Kidney capillary endothelial cell (primary cell): ENCODE measurements at places on chromosomes 2 and 18.
A peak's percentile ranks its signal among the peaks of the same experiment; 100 is the strongest.

DNA sequence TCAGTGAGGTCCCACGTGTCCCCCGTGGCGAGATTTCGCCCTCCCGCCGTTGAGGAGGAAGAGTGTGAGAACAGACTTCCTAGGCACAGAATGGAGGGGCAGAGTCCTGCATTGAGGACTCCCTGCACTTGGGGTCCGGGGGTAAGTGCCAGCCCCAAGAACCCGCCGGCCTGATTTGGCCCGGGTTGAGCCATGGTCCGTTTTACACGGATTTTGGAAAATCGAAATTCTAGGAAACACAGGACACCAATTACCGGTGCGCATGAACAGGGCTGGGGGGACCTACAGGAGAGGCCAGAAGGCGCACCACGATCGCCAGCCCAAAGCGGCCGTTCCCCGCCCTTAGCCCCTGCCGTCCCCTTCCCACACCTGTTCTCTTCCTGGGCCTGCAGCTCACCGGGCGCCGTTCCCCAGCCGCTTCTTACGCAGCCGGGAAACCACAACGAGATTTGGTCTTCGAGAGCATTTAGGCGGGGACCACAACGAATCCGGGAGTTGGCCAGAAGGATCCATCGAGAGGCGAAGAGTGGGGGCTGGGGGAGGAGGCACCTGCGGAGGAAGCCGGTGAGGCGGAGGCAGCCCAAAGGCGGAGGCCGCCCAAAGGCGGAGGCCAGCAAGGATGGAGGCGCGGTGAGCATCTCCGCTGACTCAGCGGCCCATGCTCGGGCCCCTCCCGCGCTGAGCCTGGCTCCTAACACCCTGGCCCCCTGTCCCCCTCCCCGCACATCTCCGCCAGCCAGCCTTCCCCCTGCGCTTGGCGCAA is 464 bp upstream of the TLX2 start:
- DNase-seq = no peak

- DNase-seq = no peak
Measured at GRCh38 chr2:30459140-30459539, 12.1 kb downstream of the LCLAT1 start.

DNA sequence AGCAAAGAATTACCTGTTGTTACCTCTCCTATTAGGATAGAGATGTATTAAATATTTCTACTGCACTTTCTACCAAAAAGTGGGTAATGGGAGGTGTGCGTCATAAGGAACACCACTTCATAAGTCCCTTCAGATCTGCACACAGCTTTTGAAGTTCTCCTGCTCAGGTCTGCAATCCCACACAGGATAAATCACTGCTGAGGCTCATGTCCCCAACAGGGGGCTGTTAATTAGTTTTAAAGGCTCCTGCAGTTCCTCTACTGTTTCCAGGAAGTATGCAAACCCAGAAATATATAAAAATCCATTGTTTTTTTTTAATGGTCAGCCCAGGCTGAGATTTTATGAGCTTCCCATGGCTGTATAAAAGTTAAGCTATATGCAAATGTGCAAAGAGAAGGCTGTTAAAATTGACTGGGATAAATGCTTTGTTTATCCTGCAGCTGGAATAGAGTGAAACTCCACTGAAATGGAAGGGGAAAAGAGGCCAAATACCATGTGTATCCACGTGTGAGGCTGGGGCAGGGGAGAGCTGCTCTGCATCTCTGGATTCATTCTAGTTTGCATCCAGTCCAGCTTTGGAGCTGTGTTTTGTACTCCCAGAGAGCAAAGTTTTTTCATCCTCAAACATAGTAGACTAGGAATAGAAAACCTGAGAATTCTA is 903.7 kb downstream of the TDRD15 start:
- no peak for DNase-seq

GRCh38 chr18:36724591-36725001 is 104.2 kb downstream of the TPGS2 start:
- no peak for DNase-seq

DNA sequence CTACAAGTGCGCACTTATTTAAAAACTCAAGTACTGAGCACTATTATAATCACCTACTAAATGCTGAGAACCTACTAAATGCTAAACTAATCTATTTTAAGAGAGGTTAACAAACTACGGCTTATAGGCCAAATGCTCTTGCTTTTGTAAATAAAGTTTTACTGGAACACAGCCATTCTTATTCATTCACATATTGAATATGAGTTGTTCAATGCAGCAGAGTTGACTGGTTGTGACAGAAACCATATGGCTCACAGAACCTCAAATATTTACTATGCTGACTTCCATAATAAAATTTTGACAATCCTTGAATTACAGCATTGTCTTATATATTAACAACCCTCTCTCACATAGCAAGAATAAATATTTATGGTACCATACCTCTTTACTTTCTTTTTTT is 103.2 kb downstream of the ZNF521 start:
- DNase-seq = no peak

DNA sequence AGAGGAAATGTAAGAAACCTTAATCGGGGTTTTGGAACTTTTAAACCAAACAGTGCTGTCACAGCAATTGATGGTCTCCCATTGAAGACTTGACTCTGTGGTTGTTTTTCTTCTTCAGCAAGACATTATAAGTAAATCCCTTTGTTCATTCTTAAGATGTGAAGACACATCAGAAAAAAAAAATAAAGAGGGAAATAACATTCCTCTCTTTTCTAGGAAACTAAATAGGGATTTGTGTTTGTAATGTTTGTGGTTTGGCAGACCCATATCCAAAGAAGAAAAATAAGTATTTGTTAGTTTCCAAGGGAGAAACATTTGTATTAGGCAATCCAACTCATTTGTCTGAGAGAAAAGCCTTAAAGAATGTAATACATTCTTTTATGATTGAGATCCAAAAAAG is 359.9 kb downstream of the DSC3 start:
- DNase-seq = no peak

DNA sequence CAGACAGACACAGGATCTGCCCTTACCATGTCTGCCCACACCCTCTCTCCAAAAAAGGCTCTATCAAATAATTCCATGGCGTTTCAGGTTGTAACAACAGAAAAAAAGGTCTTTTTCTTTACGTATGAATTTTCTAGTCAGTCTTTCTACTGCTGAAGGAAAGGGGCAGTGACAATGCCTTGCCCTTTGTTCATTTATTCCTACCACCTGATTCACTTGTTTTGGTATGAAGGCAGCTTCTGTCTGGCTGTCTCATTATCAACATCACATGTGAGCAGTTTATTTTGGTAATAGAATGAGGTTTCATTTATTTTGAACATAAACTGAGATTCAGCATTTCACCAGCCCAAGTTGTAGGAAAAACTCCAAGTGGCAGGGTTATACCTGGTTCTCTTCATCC is 94.3 kb upstream of the KLF7 start:
- no peak for DNase-seq

- DNase-seq = peak; percentile 90
Measured at GRCh38 chr18:3623769-3624545, 174.0 kb downstream of the TGIF1 start.

GRCh38 chr2:150097901-150098531 is 389.5 kb downstream of the RND3 start:
- no peak for DNase-seq

DNA sequence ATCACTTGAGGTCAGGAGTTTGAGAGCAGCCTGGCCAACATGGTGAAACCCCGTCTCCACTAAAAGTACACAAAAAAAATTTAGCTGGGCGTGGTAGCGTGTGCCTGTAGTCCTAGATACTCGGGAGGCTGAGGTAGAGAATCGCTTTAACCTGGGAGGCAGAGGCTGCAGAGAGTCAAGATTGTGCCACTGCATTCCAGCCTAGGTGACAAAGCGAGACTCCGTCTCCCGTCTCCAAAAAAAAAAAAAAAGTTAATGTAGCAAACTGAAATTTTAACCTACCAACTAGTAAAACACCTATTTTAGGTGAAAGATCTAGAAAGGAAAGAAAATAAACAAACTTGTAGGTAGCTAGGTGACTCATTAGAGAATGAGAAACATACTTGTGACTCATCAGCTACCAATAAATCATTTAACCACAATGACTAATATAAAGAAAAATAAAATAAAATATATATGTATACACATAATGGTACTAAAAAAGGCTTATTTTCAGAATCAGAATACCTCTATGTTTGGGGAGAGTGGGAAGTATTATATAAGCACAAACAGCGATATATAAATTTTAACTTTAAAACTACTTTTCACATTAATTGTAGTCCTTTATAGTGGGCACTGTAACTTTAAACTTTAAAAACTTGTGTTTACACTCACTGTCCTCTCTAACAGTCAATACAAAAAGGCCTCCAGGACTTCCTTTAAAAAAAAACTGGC is 36.6 kb downstream of the DARS1 start:
- DNase-seq = peak; percentile 70

GRCh38 chr2:218810256-218810655 is 21.3 kb downstream of the PRKAG3 start:
- no peak for DNase-seq

GRCh38 chr18:33356735-33357134 is 83.8 kb downstream of the CCDC178 start:
- DNase-seq = no peak

- DNase-seq = no peak
Measured at GRCh38 chr2:148184976-148185375, 164.1 kb downstream of the MBD5 start.

- DNase-seq = no peak
Measured at GRCh38 chr18:11324956-11325882, 175.8 kb upstream of the PIEZO2 start.

GRCh38 chr18:26710470-26711096 is 154.9 kb downstream of the AQP4 start:
- DNase-seq = no peak

DNA sequence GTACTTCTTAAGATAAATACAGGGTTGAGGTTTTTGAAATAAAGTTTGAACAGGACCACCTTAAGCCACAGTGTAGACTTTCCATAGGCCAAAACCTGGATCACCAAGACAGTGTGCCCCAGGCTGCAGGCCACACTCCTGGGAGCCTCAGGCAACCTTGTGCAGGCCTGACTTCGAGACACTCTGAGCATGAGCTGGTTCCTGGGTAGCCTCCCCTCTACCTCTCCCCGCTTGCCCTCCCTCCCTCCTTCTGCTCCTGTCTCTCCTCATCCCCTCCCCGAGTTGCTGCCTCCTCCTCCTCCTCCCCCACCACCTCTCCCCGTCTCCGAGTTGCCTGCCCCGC is 10.6 kb upstream of the PROC start:
- no peak for DNase-seq

GRCh38 chr2:69214898-69215297 is 172.1 kb downstream of the GFPT1 start:
- DNase-seq = peak; percentile 86

GRCh38 chr18:68784071-68784470 is 13.8 kb upstream of the CCDC102B start:
- no peak for DNase-seq

GRCh38 chr2:233247116-233247515 is 4.4 kb upstream of the ATG16L1 start:
- DNase-seq = no peak

DNA sequence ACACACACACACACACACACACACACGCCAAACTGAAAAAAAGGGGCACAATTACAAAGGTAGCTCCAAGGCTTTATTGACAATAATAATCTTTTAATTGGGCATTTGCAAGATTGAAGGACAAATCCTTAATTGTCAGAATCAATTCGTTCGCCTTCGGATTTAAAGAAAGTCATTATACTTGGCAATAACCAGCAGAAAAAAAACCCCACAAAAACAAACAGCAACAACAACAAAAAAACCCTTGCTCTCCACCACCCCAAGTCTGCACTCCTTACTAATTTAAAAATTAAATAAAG is 1.8 kb upstream of the HOXD8 start:
- no peak for DNase-seq

DNA sequence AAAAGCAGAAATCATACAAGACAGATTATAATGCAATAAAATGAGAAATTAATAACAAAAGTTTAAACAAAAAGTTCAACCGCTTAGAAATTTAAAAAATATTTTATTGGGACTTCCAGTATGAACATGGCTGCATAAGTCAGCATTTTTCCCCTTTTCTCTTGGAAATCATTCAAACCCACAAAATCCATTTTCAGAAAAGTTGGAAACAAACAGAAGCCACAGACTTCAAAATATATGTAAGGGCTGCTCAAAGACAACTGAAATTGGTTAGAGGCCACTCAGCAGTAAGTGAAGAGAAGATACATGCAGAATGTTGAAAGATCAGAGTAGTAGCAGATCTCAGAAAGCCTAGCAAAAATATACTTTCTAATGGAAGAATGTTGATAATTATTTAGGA is 194.0 kb downstream of the DYSF start:
- no peak for DNase-seq

DNA sequence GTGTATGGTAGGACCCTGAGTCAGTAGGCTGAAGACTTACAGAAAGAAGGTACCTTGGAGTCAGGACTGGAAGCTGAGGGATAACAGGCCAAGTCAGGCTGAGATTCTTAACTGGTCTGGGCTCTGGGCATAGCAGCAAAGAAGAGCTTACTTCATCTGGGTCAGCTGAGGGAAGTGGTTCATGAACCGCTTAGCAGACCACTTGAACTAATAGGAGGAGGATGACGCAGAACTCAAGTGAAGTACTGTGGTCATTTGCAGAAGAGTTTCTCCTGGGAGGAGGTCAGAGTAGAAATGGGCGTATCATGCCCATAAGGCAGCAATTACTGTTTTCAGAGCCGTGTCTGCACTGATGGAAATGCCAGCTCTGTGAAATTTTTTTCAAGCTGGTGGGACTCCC is 164.5 kb downstream of the LCLAT1 start:
- no peak for DNase-seq

DNA sequence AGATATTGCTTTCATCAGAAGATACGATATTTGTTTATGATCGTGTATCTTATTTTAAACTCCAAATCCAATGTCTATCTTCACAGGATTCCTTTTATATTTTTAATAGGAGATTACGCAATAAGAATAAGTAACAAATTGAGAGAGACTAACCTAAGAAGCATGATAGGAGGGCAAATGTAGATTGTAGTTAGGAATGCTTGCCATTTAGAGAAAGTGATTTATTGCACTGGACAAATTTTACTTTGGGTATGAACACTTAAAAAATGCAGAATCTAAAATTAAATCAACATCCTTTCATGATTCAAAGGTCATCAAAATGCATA is 563.4 kb upstream of the POU3F3 start:
- no peak for DNase-seq

DNA sequence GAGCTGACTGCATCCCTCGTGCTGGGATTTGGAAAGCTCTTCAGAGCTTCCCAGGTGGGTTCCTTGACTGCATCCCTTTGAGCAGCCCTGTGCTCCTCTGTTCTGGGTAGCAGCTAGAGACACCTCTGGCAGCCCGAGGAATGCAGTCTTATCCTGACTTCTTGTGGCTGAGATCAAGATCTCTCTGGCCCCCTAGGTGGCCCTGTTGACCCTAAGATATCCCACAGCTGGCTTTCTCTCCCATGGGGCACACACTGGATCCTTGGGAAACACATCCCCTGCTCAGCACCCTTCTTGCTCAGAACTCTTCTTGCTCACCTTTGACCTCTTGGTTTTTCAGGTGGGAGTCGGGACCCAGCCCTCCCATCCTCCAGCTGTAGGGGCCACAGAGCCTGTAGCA is 237.2 kb downstream of the TSN start:
- no peak for DNase-seq

- DNase-seq = no peak
Measured at GRCh38 chr2:33068261-33068660, 121.5 kb downstream of the LTBP1 start.

DNA sequence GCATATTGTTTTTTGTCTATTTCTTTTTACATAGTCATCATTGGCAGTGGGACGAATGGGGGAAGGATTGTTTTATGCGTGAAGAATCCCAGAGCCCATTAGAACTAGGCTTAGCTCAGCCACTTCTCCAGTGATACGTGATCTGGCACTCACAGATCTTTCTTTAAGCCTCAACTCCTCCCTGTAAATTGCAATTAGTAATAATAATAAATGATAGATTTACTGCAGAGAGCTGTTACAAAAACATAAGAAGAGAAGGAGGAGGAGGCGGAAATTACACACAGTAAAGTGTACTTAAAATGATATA is 629.3 kb downstream of the NRXN1 start:
- no peak for DNase-seq
